CD4-positive, CD25-positive, alpha-beta regulatory T cell (primary cell): ENCODE measurements at places on chromosomes 3 and 15.

DNA sequence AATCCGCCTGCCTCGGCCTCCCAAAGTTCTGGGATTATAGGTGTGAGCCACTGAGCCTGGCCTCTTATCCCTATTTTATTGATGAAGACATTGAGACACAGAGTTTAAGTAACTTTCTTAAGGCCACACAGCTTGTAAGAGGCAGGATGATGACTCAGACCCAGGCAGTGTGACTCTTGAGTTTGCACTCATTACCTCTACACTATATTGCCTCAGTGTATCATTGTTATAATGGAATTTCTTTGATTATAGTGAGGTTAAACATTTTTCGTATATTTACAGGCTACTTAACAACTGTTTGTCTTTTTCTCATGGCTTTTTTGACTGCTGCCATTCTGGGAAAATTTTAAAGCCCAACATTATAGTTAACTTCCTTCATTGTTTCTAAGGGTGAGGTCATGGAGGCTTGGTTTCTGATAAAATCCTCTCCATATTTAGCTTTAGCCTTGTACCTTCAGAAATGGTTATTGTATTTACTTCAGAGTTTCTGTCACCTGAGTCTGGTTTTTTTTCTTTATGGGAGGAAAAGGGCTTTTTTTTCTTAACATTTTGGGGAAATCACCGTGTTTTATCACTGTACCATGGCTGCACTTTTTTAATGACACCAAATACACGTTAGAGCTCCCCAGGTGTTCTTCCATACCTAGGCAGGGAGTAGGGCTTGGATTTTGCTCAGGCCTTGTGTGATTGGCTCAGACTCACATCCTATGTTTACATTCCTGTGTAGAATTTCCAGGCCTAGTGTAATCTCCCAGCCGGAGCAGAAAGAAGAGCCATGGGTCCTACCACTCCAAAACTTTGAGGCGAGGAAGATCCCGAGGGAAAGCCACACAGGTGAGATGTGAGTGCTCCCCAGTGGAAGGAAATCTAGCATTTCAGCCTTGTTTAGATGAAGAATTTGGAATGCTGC lies 6.3 kb downstream of the ZNF774 start:
- no peak for DNase-seq

DNA sequence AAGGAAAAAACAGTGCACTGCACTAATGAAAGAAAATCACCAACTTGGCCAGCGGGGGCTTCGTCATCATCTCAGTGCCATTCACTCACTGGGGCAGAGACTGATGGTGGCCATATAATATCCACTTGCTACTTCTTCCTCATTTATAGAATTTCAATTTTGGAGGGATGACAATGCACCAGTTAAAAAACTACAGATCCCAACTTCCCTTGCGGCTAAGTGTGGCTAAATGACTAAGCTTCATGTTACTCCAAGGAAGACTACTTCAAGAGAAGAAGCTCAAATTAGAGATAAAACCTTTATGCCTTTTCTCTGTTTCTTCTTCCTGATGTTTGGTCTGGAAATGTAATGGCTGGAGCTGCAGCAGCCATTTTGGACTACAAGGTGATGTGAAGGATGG lies 38.8 kb downstream of the NGLY1 start:
- no peak for DNase-seq

DNA sequence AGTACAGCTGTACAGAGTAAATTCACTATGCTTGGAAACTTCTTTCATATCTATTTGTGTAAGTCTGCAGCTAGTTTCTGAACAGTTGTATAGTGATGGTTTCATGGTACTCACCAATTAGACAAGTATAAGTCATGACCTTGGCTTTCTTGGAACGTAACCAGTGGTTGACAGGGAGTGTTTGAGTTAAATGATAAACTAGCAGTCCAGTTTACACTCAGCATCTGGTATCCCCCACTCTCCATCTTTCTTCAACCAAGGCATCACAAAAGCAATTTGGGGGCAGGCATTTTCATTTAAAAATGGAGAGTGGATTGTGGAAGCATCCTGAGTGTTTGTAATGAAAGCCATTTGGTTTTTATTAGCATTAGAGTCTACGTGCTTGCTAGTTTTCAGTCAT lies 26.0 kb downstream of the MME start:
- no peak for DNase-seq

GRCh38 chr3:133486658-133487057 lies 86.8 kb downstream of the BFSP2 start:
- no peak for DNase-seq

- no peak for DNase-seq
Observed at GRCh38 chr3:197541756-197542539, 13.8 kb downstream of the BDH1 start.

DNA sequence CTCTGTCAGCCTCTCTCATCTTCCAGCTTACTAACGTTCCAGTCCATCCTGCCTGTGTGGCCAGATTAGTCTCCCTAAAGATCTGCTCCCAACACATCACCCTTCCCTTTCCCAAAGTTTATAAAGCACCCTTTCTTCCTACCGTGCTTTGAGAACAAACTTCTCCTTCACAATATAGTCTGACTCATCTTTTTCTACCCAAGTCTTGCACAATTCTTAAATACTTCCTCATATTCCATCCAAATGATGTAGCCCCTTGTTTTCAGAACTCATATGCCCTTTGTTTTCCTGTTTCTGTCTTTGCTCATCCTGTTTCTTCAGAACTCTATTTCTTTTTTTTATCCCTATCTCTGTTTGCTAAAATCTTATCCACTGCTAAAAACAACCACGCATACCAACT lies 326.8 kb downstream of the MFSD1 start:
- no peak for DNase-seq

DNA sequence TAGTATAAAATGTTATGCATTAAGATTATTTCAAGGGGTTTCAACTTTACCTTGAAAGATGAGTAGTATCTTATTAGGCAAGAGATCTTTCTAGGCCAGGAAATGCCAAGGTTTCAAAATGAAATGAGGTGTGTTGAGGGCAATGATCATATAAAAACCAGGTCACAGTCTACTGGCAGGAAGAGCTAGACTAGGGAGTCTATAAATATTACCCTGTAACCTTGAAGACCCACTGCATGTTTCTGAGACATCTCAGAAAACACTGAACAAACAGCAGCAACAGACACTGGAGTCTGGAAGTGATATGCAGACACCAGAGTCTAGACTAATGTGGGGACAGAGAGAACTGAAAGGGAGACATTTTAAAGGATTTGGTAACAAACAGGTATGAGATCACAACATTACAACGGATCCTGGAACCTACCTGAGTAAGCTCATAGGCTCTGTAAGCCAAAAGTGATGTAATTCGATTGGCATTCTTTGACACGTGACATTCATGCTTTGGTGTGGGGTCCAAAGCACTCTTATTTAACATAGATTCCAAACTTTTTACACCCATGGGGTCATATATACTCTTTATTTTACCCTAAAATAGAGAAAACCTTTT lies 15.0 kb downstream of the TASOR start:
- no peak for DNase-seq

- no peak for DNase-seq
Observed at GRCh38 chr3:183592821-183593220, 37.3 kb upstream of the KLHL6 start.

GRCh38 chr15:60154764-60155325 lies 150.7 kb downstream of the FOXB1 start:
- DNase-seq = no peak

- peak; percentile 60 for DNase-seq
Observed at GRCh38 chr15:65032801-65033537, 3.5 kb upstream of the MTFMT start.

- DNase-seq = no peak
Observed at GRCh38 chr15:95498961-95499360, 831.5 kb upstream of the NR2F2 start.

DNA sequence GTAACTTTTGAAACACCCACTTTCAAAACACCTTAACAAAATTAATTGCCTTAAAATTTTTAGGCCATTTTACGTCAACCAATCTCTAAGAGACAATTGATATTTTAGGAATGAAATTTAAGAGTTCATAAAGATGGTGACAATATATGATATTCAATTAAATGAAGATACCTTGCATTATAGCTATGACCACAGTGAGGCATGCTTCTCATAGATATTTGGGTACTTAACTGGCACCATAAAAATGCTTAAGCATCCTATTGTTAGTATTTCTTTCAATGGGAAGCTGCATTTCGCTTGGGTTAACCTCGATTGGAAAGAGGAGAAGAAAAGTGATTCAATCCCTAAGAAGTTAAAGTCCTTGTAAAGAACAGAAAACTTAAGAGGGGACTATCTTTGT lies 209.0 kb downstream of the GAP43 start:
- DNase-seq = no peak

DNA sequence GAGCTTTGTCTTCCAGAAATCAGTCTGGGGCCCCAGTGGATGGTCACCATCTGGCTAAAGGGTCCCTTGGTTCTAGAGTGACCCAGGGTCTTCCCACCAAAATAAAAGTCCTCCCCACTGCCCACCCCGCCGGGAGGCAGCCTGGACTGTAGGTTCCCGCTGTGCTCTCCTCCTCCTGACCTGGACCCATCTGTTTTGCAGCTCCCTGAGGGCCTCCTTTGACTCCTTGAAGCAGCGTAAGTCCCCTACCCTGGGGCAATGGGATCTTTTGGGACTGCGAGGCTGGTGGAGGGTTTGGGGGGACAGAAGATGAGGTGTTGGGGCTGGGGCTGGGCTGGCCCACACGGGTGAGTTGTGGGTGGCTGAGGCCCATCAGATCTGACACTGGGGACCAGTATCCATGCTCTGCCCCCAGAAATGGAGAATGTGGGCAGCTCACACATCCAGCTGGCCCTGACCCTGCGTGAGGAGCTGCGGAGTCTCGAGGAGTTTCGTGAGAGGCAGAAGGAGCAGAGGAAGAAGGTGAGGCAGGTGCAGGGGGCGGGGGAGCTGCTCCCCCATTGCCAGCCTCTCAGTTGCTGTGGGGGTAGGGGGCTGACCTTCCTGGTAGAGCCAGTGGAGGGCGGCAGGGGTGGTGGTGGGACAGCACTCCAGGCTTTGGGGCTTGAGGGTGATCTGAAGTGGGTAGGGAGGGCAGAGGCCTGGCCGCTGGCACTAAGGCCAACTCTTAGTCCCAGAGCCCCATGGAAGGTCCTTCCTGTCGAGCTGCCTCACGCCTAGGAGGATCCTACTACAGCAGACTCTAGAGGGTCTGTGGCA lies 30.4 kb downstream of the PSTPIP1 start:
- DNase-seq = no peak

- DNase-seq = no peak
Observed at GRCh38 chr3:40713795-40714194, 189.0 kb downstream of the ZNF621 start.

DNA sequence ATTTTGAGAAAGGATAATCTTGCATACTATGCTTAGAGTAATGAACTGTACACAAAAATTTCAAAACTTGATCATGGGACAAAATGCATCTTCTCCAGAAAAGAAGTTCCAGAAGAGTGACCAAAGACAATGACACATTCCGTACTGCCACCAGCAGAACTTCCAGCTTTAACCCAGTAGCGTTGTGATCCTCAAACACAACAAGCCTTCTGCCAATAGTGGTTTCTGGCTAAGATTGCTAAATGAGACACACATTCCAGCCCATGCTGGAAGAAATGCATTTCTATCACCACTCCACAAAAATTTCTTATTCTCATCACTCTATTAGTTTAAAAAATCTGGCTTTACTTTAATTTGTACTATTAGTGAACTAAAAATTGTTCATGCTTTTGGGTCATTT lies 334.9 kb downstream of the TBC1D5 start:
- no peak for DNase-seq

DNA sequence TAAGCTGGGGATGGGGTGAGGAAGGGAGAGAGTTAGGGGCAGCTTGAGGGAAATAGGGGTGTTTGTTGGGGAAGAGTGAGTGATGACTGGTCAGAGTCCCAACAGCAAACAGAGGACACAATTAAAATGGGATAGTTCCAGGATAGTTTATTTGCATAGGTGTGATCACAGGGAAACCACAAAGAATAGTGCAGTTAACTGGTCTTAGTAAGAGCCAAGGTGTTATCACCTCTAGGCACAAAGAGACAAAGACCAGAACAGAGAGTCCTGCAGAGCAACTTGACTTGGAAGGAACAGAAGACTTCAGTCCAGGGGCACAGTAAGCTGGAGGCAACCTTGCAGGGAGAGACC lies 42.1 kb upstream of the DLG1 start:
- no peak for DNase-seq

- DNase-seq = no peak
Observed at GRCh38 chr3:187568171-187568570, 102.0 kb downstream of the SST start.

- no peak for DNase-seq
Observed at GRCh38 chr3:124648551-124648950, 81.7 kb upstream of the UMPS start.

DNA sequence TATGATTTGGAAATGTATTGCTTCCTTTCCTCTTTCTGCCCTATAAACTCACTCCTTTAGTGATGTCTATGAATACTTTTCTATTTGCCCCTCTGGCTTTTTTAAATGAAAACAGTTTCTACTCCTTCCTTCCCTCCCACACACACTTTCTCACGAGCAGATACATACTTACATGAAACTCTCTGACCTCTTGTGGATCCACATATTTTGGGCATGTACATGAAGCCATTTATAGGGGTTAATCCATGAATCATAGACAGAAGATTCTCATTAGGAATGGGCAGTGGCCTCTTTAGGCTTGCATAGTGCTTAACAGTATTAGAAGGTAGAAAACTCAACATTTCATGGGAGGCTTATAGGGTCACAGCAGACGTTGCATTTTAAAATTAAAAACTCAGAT lies 24.8 kb downstream of the ANAPC13 start:
- no peak for DNase-seq

DNA sequence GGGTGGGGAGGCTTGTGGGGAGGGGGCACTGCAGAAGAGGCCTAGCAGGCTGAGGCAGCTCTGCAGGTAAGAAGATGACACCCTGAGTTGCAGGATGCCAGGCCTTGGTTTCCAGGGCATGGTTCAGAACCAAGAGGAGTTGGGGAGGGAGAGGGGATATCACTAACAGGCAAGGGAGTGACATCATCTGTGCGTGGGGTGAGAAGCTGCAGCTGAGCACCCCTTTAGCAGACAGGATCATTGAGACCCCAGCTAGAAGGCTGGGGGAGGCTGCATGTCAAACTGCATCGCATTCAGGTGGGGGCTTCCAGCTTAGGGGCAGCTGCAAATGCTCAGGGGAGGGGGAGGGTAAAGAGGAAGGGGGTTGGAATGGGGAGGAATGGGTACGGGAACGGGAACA lies 23.0 kb downstream of the CACNA2D2 start:
- DNase-seq = no peak

DNA sequence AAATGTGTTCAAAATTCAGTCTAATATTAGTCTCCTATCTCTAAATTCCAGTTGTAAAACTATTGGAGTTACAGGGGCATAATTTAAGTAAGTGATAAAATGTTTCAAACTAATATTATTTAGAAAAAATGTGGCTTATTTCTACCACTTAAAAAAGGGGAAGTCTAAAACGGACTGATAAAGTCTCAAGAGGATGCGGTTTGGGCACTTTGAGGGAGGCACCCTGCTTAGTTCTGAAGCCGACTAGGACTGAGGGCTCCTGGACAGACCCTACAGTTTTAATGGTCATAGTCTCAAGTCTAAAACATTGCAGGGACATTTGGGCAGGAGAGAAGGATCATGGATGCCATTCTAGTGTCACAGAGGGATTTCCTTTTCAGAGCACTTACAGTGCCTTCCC lies 566.3 kb downstream of the NR2F2 start:
- DNase-seq = no peak
